ENCODE measurements at places on chromosomes 12 and 14. TPM values are rescaled to one million over a fixed set of nuclear protein-coding genes. Genes with fewer than 3 reads are reported as not detected.

The GSKIP gene
- 14.6 TPM for total RNA-seq

The CTSG gene
- 2.2 TPM for total RNA-seq

- no peak for DNase-seq
Observed at GRCh38 chr14:68723808-68724268, 69.0 kb downstream of the ZFP36L1 start.

The FGF23 gene
- 0.46 TPM for total RNA-seq

The CNPY2 gene
- total RNA-seq, result 38.0 TPM

The NKX2-1 gene
- total RNA-seq, result not detected

DNA sequence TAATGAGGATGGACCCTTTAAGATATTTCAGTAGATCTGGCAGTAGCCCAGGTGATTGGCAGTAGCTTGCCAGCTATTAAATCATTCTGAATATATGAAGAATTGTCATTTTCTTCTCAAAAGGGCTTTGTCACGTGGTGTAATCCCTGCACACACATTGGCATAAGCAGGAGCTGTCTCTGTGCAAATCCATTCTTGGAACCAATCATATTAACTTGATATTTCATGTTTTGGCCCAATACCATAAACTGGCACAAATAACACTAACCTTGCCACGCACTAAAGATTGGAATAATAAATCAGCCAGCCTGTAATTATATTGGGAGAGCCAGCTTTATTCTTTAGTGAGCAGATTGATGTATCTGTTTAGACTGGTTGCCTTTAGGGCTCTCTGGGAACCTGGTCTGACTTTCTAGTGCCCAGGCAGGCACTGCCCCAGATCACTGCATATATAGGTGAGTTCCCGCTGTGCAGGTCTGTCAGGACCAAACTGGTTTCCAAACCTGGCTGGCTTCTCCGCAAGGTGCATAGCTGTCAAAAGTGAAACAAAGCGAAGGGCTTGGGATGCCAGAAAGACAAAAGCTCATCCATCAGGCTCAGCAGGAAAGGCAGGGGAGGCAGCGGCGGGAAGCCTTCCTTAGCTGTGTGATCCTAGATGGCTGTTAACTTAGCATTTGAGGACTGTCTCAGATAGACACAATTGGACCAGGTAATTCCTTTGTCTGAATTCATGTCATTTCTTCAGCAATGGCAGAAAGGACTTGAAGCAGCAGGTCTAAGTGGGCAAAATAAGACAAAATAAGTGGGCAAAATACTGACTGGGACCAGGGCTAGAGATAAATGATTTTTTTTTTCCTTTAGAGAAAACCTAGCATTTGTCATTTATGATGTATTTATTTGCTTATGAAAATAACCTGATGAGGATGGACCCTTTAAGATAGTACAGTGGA lies 128.8 kb upstream of the DYRK2 start:
- DNase-seq, result no peak

GRCh38 chr14:55386037-55386808 lies 25.4 kb downstream of the ATG14 start:
- DNase-seq, result no peak

Measured in cardiac septum (tissue), 1 donor.